Left renal pelvis (tissue), 4 donors: ENCODE measurements at places on chromosomes 1 and 21.
A peak's percentile ranks its signal among the peaks of the same experiment; 100 is the strongest.

DNA sequence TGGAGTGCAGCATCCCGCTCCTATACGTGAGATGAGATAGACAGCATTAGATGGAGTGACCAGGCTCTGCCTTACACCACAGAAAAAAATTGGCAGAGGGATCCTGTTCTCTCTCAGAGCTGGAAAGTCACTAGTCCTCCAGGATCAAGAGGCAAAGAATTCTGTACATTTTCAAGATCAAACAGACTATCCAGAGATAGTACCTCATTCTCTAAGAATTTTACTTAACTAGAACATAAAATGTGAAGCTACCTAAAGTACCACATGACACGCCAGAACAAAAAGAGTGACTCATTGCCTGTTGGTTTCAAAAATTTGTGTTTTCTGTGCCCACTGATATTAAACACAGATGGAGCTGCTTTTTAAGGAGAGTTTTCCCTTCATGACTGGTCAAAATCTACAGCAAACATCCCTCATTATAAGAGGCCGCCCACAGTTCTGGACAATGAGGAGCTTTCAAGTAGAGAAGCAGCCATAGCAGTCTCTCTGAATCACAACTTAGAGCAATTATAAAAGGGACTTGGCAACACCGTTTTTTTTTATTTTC lies 32.3 kb downstream of the CD160 start:
- DNase-seq = no peak

GRCh38 chr1:166785987-166786386 lies 53.3 kb upstream of the POGK start:
- DNase-seq = no peak

DNA sequence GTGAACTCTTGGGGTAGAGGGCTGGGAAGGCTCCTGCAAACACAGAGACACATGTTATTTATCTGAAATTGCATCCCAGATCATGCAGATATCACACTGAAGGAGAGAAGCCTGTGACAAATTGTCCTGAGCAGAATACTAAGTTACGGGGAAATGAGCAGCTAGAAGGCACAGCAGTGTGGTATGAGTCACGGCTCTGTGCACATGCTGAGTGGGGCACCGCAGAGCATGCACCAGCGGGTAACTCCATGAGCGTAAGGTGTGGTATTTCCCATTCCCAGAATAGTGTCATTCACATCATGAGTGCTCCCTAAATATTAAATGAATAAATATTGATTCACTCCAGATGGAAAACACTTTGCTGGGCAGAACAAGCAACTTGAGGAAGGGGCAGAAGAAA lies 21.3 kb upstream of the FCRL2 start:
- DNase-seq = no peak

DNA sequence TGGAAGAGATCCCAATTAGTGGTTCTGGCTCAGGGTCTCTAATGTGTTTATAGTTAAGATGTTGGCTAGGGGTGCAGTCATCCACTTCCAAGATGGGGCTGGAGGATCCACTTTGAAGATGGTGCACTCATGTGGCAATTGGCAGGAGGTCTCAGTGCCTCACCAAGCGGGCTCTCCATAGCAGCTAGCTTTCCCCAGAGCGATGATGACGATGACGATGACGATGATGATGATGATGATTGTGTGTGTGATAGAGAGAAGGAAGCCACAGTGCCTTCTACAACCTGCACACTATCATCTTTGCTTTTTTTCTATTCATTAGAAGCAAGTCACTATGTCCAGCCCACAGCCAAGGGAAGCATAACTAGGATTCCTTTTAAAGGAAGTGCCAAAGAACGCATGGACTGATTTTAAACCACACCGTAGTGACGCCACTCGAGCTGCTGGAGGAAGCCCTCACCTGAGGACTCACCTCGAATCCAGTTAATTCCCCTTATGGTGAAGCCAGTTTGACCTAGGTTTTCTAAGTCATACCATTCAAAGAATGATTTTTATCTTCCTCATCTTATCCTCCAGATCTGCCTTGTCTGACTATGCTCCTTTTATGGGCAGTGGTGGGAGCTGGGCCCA lies 49.4 kb downstream of the SRRM1 start:
- DNase-seq = no peak

DNA sequence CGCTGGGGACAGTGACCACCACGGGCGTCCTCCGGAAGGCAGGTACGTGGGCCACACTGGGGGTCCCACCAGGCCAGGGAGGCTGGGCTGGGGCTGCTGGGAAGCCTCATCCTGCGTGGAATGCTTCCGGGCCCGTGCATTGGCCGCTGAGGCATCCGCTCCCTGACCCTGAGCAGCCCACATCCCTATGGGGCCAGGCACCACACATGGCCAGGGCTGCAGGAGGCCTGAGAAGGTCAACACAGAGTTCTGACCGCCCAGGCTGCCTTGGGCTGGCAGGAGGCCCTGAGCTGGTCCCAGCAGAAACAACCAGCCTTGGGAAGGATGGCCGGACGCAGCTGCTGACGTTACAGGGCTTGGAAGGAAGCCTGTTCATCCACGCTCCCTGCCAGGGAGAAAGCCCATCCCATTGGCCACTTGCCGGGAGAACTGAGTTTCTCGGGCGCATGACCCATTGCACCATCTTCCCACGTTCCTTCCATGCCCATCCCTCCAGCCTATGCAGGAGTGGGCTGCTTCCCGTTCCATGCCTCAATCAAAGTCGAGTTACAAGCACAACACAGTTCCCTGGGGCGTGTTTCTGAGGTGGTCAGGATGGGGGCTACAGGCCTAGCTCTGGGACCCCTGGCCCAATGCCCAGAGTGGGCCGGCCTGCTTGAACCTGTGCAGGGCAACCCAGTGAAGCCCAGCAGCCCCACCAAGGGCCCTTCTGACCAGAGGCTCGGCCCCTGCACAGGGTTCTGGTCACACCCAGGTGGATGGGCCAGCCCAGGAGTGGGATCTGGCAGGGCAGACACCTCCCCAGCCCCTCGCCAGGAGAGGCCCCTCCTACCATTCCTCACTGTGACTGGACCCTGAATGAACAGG lies 31.7 kb downstream of the TRIM11 start:
- no peak for DNase-seq

DNA sequence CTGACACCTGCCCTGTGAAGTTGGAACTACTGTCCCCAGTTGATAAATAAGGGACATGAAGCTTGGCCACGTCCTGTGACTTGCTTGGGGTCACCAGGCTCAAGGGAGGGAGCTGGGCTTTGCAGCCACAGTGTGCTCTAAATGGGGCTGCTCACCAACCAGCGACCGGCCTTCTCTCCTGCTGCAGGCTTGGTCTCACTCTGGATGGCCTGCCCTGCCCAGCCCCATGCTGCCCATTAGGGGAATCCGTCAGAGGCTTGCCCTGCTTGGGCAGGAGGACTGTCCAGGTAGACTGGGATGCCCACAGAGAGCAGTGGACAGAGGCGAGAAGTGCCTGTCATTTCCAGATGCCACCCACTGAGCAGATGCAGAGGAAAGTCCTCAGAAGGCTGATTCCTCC lies 1.2 kb upstream of the CENPS start:
- no peak for DNase-seq

- no peak for DNase-seq
These were observed 33.0 kb upstream of the HSD17B7 start for GRCh38 chr1:162757476-162757875.

DNA sequence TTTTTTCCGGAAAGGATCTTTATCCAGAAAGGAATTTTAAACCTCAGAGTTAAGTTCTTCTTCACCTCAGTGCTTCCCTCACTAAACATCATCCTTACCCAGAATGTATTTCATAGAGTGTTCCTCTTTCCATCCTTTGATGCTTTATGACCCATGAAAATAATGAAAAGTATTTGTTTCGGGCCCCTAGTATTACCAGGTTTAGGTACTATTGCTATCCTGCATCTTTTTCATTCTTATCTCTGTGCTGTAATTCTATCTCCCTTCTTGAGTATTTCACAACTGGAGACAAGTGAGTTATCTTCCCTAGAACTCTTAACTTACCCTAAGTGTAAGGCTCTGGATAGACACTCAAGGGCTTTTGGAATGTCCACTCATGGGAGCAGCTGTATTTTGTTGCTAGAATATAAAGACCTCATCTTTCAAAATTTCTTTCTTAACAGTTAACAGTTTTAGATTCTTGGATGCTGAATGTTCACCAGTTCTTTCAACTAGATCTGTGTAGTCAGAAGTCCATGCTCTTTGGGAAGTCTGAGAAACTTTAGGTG lies 26.2 kb downstream of the UCK2 start:
- no peak for DNase-seq

- no peak for DNase-seq
These were observed 721.9 kb upstream of the ADAMTS5 start for GRCh38 chr21:27688773-27689172.

- no peak for DNase-seq
These were observed 546 bp downstream of the ELOVL1 start for GRCh38 chr1:43367026-43367903.

DNA sequence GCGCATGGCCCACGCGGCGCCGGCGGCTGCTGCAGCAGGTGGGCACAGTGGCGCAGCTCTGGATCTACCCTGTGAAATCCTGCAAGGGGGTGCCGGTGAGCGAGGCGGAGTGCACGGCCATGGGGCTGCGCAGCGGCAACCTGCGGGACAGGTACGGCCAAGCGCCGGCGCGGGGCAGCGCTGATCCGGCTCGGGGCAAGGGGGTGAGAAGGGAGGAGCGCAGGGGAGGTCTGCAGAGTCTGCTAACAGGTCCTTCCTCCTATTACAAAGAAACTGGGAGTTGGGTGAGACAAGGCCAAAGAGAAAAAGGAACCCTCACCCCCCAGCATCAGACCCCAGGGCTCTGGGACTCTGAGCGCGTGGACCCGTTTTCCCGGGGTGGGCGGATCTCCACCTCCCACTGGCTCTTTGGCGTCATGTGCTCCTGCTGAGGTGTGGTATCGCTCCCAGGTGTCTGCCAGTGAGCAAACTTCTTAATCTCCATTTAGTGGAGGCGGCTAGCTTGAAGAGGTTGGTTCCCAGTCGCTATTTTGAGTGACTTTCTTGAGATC lies 431 bp downstream of the MTARC1 start:
- DNase-seq = peak; percentile 52

- DNase-seq = no peak
These were observed 59.6 kb downstream of the ZNF678 start for GRCh38 chr1:227622739-227623475.

GRCh38 chr1:25113731-25114130 lies 118.6 kb downstream of the SYF2 start:
- DNase-seq = no peak

GRCh38 chr1:82534996-82535395 lies 734.3 kb downstream of the ADGRL2 start:
- DNase-seq = no peak

GRCh38 chr1:228977307-228977706 lies 242.0 kb downstream of the RHOU start:
- no peak for DNase-seq
